Ecto neural progenitor cell (in vitro differentiated cells): ENCODE measurements at places on chromosomes 2 and 18.

- DNase-seq = no peak
Observed at GRCh38 chr2:9310798-9311197, 104.2 kb downstream of the ASAP2 start.

GRCh38 chr2:59458800-59459199, 1094.7 kb downstream of the BCL11A start:
- DNase-seq = no peak

DNA sequence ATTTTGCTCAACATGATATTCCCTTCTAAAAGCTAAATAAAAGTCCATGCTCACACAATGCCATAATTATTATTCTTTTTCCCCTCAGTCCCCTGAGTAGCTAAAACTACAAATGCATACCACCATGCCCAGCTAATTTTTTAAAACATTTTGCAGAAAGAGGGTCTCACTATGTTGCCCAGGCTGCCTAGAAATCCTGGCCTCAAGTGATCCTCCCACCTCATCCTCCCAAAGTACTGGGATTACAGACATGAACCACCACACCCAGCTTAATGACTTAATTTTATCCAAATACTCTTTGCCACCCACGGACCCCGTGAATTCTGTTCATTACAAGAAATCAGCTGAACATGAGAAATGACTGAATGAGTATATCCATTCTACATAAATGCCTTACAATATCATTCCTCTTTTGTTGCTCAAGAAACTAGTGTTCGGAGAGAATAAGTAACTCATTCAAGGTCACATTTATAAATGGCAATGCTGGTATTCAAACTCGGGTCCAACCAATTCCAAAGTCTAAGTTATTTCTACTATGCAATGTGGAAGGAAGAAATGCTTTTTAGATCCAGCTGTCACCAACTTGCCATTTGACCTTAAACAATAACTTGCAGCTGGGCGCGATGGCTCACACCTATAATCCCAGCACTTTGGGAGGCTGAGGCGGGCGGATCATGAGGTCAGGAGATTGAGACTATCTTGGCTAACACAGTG, 59.8 kb downstream of the NOL10 start:
- no peak for DNase-seq

GRCh38 chr2:238107525-238108422, 7.6 kb downstream of the ESPNL start:
- DNase-seq = peak; percentile 40

GRCh38 chr2:224798180-224798579, 82.0 kb upstream of the CCDC195 start:
- no peak for DNase-seq

GRCh38 chr2:122412360-122412759, 656.9 kb downstream of the TSN start:
- DNase-seq = no peak

DNA sequence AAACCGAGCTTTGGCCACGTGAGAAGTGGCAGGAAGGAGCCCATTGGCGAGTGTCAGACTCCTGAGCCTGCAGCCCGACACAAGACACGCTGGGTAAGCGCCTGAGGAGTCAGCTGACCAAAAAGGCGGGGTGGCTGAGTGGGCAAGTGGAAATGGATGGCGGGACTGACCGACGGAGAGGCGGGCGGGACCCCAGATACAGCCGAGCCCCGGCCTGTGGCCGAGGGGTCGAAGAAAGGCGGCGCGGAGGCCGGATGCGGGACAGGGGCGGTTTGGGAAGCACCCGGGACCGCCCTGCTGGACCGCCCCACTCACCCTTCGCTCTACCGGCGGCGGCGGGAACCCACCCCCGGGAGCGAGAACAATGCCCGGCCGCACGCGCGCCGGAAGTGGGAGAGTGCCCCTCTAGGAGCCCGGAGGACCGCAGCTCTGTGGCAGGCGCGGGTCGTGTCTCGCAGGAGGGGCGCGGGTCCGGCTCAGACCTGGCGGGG, 22.8 kb downstream of the ZSCAN30 start:
- no peak for DNase-seq

DNA sequence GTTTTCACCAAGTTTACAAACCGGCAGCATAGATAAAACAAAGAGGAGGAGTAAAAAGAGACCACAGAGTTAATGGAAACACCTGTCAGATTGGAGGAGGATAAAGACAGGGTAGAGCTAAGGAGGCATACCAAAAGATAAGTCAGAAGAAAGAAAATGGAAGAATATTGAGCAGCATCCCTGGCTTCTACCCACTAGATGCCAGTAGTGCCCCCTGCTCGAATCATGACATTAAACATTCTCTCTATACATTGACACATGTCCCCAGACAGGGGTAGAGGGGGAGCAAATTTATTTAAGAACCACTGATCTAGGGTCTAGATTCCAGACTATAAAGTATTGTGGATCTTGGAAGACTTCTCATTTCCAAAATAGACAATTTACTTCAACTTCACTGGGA, 159.8 kb upstream of the ETAA1 start:
- DNase-seq = no peak

DNA sequence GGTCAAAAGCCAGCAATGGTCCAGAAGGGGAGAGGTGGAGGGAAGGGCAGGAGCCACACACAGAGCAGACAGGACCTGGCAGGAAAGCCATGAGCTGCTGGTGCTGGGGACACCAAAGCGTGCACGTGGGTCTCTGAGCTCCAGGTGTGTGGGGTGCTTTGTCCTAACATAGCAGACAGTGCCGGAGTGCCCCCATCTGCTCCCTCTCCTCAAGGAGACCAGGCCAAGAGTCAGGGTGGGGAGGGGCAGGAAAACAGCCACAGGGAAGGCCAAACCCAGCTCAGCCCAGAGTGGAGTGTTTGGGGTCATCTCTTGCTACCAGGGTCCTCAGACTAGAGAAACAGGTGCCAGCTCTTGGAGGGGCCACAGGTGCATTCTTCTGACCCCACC, 4.2 kb upstream of the GPC1 start:
- DNase-seq = no peak

DNA sequence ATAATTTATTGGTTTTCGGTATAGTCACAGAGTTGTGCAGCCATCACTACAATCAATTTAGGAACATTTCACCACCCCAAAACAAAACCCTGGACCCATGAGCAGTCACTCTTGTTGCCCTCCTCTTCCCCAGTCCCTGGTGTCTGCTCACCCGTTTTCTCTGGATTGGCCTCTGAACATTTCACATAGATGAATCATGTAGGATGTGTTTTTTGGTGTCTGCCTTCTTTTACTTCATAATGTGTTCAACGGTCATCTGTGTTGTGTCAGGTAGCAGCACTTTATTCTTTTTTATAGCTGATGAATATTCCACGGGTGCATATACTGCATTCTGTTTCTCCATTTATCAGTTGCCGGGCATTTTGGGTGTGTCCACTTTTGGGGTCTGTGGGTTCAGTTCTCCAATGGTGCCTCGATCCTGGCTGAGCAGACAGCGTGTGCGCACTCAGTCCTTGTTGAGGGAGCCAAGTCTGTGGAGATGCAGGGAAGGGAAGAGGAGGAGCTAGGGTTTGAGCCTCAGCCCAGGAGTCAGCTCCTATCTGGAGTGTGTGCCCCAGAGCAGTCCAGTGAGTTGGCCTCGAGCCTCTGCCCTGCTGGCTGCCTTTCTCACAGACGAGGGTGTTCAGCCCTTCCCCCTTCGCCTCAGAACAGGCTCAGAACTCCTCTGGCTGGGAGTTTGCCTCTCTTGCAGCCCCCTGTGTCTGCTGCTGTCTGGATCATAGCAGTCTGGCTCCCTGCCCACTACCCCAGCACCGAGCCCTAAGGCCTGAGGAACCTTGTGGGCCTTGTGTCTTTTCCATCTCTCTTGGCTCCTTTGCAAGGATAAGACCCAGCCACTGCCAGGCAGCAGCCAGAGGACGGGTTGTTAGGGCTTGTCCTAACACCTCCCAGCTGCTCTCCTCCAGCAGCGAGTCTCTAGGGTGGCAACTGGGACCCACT, 18.0 kb downstream of the C2orf74 start:
- no peak for DNase-seq

GRCh38 chr18:5900262-5900661, 4.9 kb upstream of the TMEM200C start:
- DNase-seq = no peak

DNA sequence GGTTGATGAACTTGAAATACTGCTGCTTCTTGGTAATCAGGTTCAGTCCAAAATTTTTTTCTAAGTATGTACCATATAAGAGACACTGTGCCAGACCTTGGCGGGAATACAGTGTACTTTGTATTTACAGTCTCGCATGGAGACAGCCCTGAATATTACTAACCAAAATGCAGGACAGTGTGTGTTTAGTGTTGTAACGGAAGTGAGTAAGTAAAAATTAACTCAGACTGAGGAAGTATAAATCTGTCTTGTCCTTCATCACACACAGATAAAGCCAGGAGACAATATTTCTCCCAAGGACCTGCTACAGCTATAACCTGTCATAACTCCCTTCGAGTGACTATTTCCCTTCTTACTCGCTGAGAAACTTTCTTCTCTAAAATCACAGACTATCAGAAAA, 76.9 kb downstream of the ACTR3 start:
- no peak for DNase-seq

DNA sequence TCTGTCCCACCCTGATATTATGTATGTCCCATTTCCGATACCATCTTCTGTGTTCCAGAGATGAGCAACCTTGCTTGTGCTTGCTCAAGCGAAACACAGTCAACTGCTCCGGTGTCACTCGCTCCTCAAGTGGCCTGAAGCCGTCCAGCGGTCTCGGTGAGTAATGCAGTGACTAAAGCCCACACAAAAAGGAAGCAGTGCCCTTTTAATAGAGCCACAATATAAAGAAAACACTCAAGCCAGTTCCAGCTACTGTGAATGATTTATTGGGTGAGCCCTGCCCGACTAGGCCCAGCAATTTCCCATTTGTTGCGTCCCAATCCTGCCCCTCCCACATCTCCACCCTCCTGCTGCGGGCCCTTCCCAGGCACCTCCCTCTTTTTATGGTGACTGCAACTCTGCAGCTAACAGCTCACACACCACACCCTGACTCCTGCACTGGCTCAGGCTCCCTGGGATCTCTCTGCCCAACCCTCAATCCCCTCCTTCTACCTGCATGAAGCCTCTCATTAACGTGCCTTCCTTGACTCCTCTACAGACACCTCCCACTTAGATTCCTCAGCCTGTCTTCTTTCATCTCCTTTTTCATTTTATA, 44.2 kb upstream of the DSC1 start:
- DNase-seq = peak; percentile 64

DNA sequence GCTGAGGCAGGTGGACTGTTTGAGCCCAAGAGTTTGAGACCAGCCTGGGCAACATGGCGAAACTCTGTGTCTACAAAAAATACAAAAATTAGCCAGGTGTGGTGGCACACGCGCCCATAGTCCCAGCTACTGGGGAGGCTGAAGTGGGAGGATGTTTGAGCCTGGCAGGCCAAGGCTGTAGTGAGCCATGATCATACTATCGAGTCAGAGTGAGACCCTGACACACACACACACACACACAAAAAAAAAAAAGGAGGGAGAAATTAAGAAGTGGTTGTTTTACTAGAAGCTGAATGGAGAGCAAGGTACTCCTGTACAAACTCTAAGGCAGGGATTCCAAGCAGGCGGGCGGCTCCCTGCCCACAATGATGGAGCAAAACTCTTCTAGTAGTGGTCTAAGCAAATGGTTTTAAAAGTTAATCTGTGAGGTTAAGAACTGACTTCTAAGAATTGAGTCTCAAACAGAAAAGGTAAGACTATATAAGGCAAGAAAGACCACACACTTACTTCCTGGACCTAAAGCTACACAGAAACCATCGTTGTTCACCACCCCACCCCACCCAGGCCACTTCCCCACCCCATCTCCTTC, 2.6 kb downstream of the ANKRD44 start:
- DNase-seq = no peak

DNA sequence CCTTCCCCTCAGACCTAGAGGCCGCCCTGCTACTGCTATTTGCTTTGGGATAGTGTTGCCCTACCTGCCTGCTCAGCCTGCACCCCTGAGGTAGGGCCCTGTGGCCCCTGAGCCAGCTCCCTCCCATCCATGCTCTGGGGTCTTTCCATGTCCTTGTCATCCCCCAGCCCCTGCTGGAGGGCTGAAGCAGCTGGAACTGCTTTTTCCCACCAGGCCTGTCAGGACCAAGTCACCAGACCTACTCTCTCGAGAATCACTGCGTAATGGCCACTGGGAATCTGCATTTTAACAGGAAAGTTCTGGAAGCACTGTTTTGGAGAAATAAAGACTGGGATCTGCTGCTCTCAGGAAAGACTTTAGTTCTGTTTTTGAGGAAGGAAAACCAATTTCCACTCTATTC, 20.2 kb upstream of the SLC35F6 start:
- no peak for DNase-seq

GRCh38 chr2:229927817-229928321, 5.6 kb downstream of the FBXO36 start:
- DNase-seq = no peak

GRCh38 chr2:132740081-132740720, 70.2 kb upstream of the LYPD1 start:
- no peak for DNase-seq

DNA sequence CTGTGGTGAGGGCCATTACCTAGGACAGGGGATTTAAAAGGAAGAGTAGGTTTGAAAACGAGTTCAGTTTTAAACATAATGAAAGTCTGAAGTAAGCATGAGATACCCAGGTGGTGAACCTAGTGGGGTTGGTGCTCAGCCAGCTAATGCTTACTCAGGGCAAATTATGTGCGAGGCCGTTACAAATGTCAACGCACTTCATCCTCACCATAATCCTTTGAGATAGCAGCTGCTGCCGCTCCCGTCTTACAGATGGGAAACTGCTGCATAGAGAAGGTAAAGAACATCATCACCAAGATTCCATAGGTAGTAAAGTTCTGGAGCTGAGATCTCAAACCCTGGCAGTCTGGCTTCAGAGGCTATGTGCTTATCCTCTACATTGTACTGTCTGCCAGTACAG, 209.0 kb downstream of the DYM start:
- DNase-seq = no peak

GRCh38 chr2:215880970-215881369, 132.4 kb downstream of the MREG start:
- no peak for DNase-seq

DNA sequence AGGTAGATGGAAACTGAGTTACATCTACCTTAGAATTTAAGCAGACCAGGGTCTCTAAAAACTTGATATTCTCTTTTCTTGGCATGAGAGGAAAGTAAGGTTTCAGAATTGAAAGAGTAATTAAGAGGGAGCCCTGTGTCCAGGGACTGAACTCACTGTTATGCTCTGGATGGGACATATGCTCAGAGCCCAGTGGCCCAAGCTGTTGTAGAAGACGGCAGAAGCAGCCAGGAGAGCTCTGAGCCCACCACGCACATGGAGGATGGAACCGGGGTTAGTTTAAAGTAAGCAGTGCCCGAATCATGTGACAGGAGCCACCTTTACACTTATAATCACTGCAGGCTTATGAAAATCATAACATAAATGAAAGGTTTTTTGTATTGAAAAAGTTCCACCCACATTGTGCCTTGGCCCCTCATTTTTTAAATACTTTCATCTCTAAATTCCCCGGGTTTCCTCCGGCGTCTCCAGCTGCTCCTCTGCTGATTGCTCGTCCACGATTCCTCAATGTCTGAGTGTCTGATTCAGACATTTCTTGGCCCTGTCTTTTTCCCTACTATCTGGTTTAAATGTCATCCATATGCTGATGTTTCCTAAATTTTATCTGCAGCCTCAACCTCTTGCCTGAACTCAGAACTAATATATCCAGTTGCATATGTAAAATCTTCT, 36.1 kb upstream of the SPTBN1 start:
- DNase-seq = no peak
